ENCODE measurements at places on chromosomes 13 and 19.

DNA sequence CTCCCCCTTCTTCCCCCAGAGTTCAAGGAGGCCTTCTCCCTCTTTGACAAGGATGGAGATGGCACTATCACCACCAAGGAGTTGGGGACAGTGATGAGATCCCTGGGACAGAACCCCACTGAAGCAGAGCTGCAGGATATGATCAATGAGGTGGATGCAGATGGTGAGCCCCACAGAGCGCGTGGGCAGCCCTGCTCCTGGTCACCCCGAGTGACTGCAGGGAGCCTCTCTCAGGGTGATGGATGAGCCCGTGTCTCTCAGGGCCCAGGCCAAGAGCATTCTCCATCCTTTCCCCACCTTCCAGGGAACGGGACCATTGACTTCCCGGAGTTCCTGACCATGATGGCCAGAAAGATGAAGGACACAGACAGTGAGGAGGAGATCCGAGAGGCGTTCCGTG is 7.0 kb downstream of the CALM3 start:
- peak; percentile 42 for DNase-seq

DNA sequence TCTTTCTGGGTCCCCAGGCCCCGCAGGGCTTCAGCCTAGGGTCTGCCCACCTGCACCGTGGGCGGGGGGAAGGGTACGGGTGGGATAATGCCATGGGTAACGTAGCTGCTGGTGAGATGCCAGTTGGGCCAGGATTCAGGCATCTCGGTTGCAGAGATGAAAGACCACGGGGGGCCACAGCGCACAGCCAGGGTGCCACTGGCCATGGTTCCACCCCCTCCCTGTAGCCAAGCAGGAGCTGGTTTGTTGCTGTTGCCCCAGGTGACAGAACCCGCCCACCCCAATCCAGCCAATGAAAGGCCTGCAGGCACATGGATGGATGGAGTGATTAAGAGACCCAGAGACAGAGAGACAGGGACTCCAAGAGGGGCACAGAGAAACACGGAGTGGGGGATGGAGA is 1.0 kb upstream of the CGB7 start:
- no peak for DNase-seq

- no peak for DNase-seq
These were observed 10.6 kb downstream of the BRD4 start for GRCh38 chr19:15321739-15322138.

DNA sequence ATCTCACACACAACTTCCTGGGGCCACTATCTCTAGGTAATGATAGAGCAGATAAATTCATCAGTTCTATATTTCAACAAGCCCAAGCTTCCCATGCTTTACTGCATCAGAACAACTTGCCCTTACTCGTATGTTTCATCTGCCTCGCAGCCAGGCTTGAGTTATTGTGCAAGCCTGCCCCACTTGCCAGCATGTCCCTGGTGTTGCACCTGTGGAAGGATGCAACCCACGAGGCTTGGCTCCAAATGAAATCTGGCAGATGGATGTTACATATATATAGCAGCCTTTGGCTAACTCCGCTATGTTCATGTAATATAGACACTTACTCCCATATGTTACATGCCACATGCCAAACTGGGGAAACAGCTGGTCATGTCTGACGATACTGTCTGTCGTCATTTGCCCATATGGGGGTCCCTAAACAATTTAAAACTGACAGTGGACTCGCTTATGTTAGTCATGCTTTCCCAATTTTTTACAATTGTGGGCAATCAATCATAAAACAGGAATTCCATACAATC is 6.2 kb downstream of the ERVK3-1 start:
- no peak for DNase-seq

- DNase-seq = no peak
These were observed 102.0 kb downstream of the LACC1 start for GRCh38 chr13:43981512-43982301.

- no peak for DNase-seq
These were observed 3.4 kb upstream of the RASAL3 start for GRCh38 chr19:15467734-15468214.

- no peak for DNase-seq
These were observed 22.8 kb upstream of the ABCC4 start for GRCh38 chr13:95323930-95324662.

DNA sequence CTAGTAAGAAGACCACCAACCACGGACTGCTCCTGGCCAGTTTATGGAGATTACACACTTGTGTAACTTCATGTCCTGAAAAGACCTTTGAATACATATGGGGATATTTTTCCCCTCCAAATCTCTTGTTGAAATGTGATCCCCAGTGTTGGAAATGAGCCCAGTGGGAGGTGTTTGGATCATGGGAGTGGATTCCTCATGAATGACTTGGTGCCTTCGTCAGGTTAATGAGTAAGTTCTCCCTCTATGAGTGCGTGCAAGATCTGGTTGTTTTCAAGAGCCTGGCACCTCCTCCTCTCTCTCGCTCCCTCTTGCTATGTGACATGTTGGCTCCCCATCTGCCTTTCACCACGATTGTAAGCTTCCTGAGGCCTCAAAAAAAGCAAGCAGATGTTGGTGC is 769.0 kb upstream of the SLITRK1 start:
- DNase-seq = no peak

- no peak for DNase-seq
These were observed 97.4 kb downstream of the ARHGEF7 start for GRCh38 chr13:111212517-111212873.

DNA sequence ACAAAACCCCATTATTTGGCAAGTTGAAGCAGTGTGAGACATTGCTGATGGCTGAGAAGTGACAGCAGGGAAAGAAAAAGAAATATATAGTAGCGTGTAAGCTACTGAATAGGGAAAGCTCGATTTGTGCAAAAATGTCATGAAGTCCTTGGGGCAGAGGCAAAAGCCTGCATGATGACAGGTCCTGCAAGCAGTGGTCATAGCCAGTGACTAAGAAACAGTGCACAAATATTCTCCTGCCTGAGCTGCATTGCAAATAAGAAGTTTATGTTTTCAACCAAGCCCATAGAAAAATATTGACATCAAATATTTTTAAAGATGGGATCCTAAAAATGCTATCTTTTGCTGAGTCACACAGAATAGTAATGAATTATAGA is 270.0 kb downstream of the SLITRK6 start:
- DNase-seq = no peak

GRCh38 chr13:74367193-74367592 is 233.0 kb upstream of the KLF12 start:
- DNase-seq = no peak

GRCh38 chr13:77274126-77274525 is 52.8 kb downstream of the MYCBP2 start:
- no peak for DNase-seq

GRCh38 chr13:28953714-28954418 is 133.7 kb downstream of the MTUS2 start:
- DNase-seq = no peak

DNA sequence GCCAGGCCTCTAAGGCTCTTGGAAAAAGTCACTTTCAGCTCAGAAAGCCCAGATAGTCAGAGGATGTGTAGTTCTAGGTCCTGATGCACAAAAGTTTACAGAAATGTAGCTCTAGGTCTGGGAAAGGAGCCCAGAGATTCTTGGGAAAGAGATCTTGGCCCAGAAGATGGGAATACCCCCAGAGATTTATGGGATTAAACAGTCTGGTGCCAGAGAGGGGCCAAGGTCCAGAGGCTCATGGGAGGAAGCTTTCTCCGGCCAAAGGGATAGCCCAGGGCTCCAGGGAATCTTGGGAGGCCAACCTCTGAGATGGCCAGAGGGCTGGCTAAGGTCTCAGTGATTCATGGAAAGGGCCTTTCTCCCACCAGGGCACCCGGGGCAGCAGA is 15.2 kb downstream of the BCAT2 start:
- DNase-seq = peak; percentile 76

DNA sequence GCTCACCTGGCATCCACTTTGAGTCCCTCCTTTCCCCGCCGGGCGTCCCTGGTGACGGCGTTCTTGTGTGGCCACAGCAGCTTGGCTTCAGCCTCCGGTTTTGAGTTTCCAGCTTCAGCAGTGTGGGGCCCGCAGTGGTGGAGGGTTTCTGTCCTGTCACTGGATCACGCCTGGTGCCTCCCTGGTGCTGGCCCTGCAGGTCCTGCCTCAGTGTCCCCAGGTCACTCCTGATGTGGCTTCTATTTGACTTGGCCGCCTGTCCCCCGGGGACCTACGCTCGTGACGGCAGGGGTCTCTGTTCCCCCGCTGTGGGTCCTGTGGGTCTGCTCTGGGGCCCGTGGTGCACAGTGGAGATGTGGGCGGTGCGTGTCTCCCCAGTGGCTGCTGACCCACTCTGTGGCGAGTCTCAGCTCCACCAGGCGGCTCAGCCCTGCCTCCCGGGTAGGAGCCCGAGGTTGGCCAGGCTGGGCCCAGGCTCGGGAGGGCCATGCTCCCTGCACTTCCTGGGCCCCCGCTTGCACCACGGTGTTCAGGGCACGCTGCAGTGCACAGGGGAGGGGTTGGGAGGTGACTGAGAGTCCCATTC is 1.9 kb downstream of the ATP4B start:
- DNase-seq = no peak

- no peak for DNase-seq
These were observed 8.7 kb downstream of the CD177 start for GRCh38 chr19:43362179-43362578.

DNA sequence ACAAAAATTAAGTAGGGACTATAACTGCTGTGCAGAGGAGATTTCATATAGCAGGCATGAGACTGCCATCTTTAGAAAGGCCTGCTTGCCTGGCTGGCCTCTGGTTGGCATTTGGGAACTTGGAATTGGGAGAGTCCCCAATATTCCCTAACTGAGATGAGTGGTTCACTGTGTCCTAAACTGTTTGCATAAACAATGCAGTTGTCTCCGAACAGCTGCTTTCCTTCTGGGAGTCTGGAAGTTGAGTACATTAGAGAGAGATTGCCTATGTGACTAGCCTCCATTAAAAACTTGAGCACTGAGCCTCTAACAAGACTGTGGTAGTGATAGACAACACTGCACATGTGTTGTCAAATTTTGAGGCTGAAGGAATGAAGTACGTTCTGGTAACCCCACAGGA is 47.4 kb downstream of the STOML3 start:
- DNase-seq = no peak

All from left lobe of liver (tissue), 2 donors.